Naive thymus-derived CD4-positive, alpha-beta T cell (primary cell): ENCODE measurements at places on chromosomes 7 and 10. TPM values are rescaled to one million over a fixed set of nuclear protein-coding genes. Genes with fewer than 3 reads are reported as not detected.

ERVW-1 gene
- total RNA-seq: not detected in 2 replicates

DNA sequence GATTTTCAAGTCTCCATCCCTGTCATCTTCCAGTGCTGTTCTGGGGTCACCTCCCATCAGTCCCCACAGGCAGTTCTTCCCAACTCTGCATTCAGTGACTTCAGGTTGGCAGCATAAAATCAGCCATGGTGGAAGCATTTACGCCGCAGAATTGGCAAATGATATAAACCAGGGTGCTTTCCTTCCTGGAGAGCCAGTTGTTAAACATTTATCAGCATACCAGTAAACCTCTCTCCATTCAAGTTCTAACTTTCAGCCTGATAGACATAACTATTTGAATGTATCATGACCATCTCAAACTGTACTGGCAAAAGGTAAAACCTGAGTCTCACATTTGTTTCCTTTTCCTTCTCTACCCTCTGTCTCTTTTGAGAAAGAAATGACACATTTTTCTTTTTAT lies 69.7 kb upstream of the ITPRID1 start:
- no peak for DNase-seq

DNA sequence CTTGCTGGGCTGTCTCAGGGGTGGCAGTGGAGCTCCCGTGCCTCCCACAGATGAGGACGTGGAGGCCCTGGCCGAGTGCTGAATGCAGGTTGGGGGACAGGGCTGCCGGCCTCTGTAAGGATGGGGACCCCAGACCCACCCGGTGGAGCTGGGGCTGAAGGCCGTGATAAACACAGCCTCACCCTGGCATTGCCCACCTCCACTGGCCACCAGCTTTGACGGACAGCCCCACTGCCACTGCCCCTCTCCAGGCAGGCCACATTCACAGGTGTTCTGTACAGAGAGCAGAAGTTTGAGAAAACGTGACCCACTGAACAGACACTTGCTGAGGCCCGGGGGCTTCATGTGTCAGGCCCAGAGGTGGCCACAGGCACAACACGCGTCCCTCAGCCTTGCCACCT lies 126.2 kb downstream of the LHPP start:
- DNase-seq: no peak

- DNase-seq: no peak
These were observed 373.9 kb downstream of the GLRX3 start for GRCh38 chr10:130509881-130510689.

GRCh38 chr10:49076741-49077521 lies 38.4 kb downstream of the VSTM4 start:
- DNase-seq: no peak
